ENCODE measurements at places on chromosomes 7 and 10. TPM values are rescaled to one million over a fixed set of nuclear protein-coding genes. Genes with fewer than 3 reads are reported as not detected.

GRCh38 chr10:50740293-50740648 is 535 bp downstream of the ASAH2B start:
- DNase-seq: peak; percentile 4

DNA sequence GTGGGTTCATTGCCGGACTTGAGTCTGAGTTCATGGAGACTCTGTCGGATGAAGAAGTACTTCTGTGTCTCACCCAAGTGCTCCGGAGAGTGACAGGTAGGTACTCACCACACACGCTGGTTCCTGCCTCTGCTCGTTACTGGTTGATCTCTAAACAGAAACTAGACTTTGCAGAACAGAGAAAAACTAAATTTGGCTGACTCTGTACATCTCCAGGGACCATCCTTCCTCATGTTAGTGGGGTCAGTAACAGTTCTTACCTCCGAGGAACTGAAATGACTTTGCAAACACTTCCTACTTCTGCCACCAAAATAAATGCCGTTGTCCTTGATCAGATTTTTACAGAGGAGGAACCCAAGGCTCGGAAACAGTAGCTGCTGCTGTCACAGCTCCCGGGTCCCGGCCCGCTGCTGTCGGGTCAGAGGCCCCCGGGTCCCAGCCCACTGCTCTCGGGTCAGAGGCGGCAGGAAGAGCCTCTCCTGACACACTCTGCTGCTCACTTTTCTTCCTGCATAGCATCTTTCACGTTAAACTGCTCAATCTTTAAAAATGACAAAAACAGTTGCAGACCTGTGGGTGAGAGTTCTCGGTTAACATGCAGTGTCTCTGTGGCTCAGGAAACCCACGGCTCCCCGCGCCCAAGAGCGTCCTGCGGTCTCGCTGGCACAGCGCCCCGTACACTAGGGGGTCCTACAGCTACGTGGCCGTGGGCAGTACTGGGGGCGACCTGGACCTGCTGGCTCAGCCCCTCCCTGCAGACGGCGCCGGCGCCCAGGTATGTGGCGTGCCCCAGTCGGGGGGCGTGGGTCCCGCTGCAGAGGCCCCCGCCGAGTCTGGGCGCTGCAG is 4.8 kb upstream of the MTG1 start:
- DNase-seq: no peak

DNA sequence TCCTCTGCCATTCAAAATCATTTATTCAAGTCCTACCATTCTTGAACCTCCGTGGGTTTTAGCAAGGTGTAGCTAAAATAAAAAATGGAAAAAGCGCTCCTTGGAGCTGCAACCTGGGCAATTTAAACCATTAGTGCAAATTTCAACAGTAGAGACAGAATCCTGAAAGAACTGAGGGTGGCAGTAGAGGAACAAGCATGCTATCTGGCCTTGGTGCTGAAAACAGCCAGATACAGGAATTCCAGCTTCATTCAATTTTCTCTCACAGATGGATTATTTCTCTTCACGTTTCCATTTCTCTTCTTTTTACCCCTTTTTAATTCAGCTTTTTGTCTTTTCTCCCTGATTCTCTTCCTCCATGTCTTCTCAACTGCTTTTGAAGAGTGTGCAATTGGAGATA is 77.7 kb downstream of the OTUD1 start:
- no peak for DNase-seq

GRCh38 chr7:15606561-15606960 is 44.7 kb upstream of the AGMO start:
- DNase-seq: no peak

- DNase-seq: no peak
Measured at GRCh38 chr7:117269886-117270285, 53.0 kb downstream of the WNT2 start.

GRCh38 chr10:71780719-71781118 is 7.4 kb upstream of the VSIR start:
- DNase-seq: no peak

DNA sequence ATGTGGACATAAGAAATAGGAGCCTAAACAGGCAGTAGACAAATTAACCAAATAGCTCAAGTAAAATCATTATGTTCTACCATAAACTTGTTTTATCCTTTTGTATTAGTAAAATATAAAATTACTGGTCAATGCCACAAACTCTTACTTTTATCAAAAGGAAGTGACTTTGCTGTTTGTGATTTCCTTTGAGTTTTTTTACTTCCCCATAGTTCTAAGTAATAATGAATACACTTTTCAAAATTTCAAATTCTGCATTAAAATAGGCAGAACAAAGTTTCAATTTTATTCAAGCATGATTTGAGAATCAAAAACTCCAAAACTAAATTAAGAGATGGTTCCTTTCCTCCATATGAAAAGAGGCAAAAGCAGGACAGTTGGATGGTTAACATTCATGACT is 139.7 kb upstream of the ABCB5 start:
- DNase-seq: no peak

GRCh38 chr7:111840528-111840927 is 278.2 kb upstream of the IMMP2L start:
- DNase-seq: no peak

DNA sequence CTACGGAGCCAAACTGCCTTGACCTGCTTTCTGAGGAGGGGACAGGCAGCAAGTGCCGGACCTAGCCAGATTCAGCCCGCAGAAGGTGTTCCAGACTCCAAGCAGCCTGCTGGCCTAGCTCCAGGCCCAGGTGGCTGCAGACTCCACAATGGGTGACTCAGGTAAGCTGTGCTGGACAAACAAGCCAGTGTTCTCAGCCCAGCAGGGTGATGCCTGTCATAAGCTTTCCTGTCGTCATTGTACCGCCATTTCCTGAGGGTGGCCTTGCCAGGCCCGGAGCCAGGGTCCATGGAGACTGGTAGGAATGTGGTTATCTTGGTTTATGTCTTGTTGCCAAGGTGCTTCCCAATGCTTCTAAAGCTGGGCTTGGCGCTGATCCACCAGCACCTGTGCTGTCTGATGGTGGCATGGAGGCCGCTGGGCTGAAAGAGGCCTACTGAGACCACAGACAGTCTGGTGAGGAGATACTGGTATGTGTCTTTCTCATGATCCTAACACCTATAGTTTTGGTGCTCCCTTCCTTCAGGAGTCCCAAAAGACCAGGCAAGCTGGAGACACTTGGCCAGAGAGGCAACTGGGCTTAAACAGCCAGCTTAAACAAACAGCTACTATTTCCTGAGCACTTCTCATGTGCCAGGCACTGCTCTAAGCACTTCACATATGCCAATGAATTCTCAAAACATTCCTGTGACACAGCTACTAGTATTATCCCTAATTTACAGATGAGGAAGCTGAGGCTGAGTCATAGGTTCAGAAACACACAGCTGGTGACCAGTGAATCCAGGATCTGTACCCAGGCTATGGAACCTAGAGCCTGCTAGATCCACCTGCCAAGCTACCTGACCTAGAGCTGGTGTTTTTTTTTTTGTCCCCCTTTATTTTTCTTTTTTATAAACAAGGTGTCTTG is 42.0 kb downstream of the ZC3HC1 start:
- DNase-seq: no peak

DNA sequence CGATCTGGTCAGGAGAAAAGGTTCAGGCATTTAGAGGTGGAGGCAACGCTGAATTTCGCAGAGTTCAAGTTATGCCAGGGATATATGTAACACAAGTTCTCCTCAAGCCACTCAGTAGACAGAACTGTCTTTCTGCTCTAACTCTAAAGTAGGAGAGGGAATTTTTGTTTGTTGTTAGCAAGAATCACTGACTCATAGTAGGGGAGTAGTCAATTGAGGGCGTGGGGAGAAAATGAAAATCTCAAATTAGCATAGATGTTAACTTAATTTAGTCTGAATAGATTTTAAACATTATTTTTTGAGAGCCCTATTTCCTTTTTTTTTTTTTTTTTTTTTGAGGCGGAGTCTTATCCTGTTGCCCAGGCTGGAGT is 34.6 kb downstream of the PSMC2 start:
- no peak for DNase-seq

DNA sequence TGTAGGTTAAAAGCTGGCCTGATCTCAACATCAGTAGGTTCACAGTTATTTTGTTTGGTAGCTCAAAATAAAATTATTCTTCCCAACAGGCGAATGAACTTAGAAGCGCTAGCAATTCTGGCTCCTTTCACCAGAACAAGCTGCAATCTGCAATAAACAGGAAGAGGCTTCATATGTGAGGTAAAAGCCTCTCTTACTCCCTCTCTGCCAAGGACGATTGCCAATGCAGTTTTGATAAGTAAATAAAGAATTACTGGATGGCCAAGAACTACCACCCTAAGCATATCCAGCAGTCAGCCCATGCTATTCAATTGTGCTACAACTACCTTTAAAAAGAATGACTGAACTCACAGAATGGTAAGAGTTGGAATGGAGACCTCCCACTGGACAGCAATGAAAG is 150.0 kb upstream of the LAMB4 start:
- DNase-seq: no peak

- no peak for DNase-seq
Measured at GRCh38 chr7:149422914-149423301, 38.0 kb downstream of the ZNF777 start.

DNA sequence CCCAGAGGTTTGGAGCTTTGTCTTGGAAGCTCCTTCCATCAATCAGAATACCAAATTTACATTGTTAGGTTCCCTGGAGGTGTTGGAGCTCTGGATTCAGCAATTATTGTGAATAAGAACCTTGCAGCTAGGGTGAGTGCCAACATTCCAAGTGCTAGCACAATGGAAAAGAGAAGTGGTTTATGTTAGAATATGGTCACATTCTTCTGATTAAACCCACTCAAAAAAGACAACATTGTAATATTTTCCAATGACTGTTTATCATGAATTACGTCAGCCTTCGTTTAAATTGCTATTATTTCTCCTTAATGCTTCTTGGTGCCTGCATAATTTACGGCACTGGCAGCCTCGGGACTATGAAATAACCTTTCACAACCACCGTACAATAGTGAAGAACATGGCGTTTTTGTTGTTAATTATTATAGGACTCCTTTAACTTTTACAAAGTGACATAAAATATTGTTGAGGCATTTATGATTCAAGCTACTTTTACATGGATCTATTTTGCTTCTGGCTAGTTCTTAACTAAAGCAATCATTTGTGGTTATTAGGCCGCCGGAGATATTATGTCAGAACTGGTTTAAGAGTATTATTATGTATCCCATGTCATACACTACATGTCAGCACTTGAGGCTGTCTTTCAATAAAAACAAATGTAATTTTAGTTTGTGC is 117.7 kb downstream of the ARID5B start:
- no peak for DNase-seq

DNA sequence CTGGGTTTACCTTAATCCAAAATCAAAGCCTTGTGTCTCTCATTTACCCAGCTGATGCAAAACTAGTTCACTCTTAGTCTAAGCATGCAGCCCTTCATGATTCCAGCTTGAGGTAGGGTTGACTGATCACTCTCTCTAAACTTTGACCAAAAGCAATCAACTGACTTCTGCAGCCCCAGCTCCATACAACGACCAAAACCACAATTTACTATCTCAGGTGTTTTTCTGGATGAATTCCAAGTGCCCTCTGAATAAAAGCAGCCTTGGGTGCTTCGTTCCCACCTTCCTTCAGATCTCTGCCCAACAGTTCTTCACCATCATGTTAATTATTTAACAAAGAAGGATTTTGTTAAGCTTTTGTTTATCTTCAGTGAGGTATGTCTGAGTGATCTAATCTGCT is 62.6 kb downstream of the CCDC6 start:
- no peak for DNase-seq

DNA sequence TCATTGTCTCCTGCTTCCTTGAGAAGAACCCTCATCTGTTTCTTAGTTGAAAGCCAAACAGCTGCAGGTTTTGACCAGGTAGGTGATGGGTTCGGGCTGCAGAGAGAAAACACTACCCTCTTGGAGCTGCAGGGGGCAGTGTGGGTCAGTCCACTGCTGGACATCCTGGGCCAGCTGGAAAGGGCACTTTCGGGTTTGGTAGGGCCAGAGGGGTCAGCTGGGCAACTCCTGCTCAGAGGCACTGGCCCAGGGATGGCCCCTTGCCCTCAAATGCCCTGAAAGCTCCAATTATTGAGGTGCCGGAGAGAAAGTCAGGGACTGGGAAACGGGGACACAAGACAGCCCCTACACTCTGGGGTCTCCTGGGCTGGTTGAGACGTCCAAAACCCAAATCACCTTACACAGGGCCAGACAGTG is 90.7 kb downstream of the MKI67 start:
- peak; percentile 42 for DNase-seq

GRCh38 chr10:128714644-128715415 is 588.6 kb upstream of the MKI67 start:
- DNase-seq: no peak

DNA sequence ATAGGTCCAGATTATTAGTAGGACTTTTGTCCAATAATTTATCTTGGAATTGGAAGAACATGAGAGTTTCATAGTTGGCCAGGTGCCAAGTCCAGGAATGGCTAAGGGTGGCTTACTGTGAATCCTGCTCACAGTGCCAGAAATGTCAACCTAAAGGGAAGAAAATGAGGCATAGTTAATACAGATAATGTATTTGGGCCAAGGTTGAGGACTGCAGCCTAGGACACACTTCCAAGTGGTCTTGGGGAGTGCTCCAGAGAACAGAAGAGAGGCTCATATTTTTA is 78.2 kb downstream of the MAPK8 start:
- DNase-seq: no peak

DNA sequence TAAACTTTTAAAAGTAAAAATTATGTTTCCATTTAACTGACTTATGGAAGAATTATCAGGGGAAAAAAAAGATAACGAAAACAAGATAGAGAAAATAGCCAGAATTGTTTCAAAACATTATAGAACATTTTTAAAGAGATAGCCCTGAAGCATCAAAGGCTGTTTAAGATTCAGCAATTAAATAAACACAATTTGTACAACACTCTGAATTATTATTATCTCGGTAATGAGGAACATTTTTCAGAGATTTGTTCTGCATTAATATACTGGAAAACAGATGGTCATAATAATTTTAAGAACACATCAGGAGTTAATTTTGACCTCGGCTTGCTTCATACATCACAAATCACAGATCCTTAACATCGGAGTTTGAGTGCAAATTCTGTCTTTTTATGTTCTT is 643.8 kb downstream of the SORCS1 start:
- no peak for DNase-seq

- no peak for DNase-seq
Measured at GRCh38 chr7:46970476-46970875, 611.4 kb downstream of the TNS3 start.

GRCh38 chr7:130359276-130359857 is 14.8 kb downstream of the CPA5 start:
- no peak for DNase-seq

GRCh38 chr7:54014765-54015164 is 527.4 kb upstream of the VSTM2A start:
- DNase-seq: no peak

Gene LIPM
- total RNA-seq: not detected

Gene KLF14
- total RNA-seq: not detected

Gene ZNF425
- total RNA-seq: 1.2 TPM

Gene GNGT1
- total RNA-seq: not detected

Gene CCDC6
- 103 TPM for total RNA-seq

Gene CNTNAP2
- total RNA-seq: not detected

Gene TACC2
- not detected for total RNA-seq

Gene SLC29A3
- 6.8 TPM for total RNA-seq

Gene LEP
- not detected for total RNA-seq

Gene HOXA4
- not detected for total RNA-seq

Gene OSBPL3
- 101 TPM for total RNA-seq

Gene CYP2E1
- total RNA-seq: 0.52 TPM

Gene ADCYAP1R1
- total RNA-seq: not detected

Data from activated T-helper 1 cell treated with anti-CD3 and anti-CD28 coated beads, Interleukin-12 subunit alpha, Interleukin-12 subunit beta, Interleukin-2, Interleukin-4 antibody, amounts not matched to agents 30 ng/mL and 10 ng/mL and 1 ng/mL, durations not matched to agents 14 hours and 24 hours and 36 hours (primary cell).